Activated CD4-positive, alpha-beta T cell treated with anti-CD3 and anti-CD28 coated beads for 36 hours (primary cell): ENCODE measurements at places on chromosomes 1 and 21. TPM values are rescaled to one million over a fixed set of nuclear protein-coding genes. Genes with fewer than 3 reads are reported as not detected.

- no peaks in the 10 kb centered on the region for H3K36me3 ChIP-seq
- H3K27ac ChIP-seq, result no peak overlapping the region
- H3K4me3 ChIP-seq, result no peak overlapping the region
Observed at GRCh38 chr1:46735708-46736324, 16.9 kb upstream of the EFCAB14 start.

GRCh38 chr1:174451408-174451807 lies 3.6 kb downstream of the GPR52 start:
- no peaks in the 10 kb centered on the region for H3K36me3 ChIP-seq
- H3K4me1 ChIP-seq, result peaks cover 2% of the 10 kb centered on the region
- no peaks in the 10 kb centered on the region for H3K27me3 ChIP-seq
- H3K4me3 ChIP-seq, result no peak overlapping the region

GRCh38 chr1:79790950-79791349 lies 784.4 kb upstream of the ADGRL4 start:
- H3K27ac ChIP-seq, result no peak overlapping the region
- no peaks in the 10 kb centered on the region for H3K4me1 ChIP-seq
- DNase-seq, result no peak
- H3K36me3 ChIP-seq, result no peaks in the 10 kb centered on the region
- no peaks in the 10 kb centered on the region for H3K27me3 ChIP-seq

- DNase-seq, result no peak
- H3K36me3 ChIP-seq, result no peaks in the 10 kb centered on the region
- H3K4me3 ChIP-seq, result no peak overlapping the region
- H3K27ac ChIP-seq, result no peak overlapping the region
- H3K27me3 ChIP-seq, result peaks cover 3% of the 10 kb centered on the region
Observed at GRCh38 chr1:203206129-203206687, 19.7 kb upstream of the CHI3L1 start.

SORT1 gene
- 0.39 TPM for total RNA-seq

KCNK1 gene
- total RNA-seq, result 0.91 TPM
